ENCODE measurements at places on chromosomes 4 and X.
A peak's percentile ranks its signal among the peaks of the same experiment; 100 is the strongest.

- no peak for DNase-seq
Measured at GRCh38 chrX:71396576-71396975, 30.4 kb downstream of the TAF1 start.

DNA sequence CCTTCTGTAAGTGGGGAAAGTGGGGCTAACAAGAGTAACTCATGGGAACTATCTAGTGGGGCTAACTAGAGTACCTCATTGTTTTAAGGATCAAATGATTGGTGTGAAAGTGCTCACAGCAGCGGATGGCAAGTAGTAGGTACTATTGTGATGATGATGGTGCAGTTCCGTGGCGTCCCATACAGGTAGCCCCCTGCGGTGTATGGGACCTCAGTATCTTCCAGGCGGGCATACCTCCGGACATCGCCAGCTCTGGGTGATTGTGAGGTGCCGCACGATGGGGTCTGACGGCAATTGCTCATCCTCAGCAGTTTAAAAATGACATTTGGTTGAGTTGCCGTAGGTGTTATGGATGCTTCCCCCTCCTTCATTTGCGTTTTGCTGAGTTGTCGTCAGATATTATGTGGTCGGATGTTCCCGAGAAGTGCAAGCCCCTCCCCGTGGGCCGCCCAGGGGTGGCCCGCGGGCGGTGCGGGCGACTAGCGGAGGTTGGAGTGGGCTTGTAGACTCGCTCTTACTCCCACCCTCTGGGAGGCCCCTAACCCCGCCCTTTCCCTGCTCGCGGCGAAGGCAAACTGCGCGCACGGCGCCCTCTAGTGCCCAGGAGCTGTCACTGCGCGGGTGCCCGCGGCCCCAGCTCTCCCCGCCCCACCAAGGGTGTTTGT is 18.3 kb upstream of the GPR101 start:
- peak; percentile 91 for DNase-seq

GRCh38 chr4:106852426-106852825 is 183.7 kb downstream of the DKK2 start:
- DNase-seq: no peak

- no peak for DNase-seq
Measured at GRCh38 chr4:85030156-85030555, 63.7 kb upstream of the WDFY3 start.

DNA sequence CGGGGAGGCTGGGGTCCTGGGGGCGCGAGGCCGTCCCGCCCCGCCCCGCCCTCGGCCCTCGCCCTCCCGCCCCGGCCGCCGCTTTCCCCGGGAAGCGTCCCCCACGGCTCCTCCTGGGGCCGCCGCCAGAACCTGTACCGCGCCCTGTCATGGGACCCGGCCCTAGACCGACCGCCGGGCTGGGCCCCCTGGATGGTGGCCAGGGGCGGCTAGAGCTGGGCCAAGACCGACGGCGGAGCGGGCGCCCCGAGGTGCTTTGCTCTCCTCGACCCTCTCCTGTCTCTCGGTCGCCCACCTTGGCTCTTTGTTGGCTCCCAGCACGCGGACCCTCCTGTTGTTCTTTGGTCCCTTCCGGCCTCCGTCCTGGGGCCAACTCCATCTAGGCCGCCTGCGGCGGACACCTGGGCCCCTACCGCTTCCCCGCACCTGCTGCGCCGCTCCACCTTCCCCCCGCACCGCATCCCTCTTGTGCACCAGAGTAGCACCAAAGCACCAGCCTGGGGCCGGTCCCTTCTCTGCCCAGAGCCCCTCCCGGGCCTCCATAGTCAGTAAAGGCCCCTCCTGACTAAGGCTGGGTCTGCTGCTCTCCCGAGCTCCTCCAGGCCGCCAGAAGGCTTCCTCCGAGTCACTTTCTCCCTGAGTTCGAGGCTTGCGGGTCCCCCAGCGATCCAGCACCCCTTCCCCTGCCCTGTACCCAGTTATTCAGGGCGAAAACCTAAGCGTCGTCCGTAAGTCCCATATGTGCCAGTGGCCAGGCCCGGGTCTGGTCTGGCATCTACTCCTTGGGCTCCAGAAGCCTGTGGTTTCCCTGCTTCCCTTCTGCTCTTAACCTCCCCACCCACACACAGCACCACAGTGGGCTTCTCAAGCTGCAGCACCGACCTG is 587 bp downstream of the TACC3 start:
- peak; percentile 80 for DNase-seq

DNA sequence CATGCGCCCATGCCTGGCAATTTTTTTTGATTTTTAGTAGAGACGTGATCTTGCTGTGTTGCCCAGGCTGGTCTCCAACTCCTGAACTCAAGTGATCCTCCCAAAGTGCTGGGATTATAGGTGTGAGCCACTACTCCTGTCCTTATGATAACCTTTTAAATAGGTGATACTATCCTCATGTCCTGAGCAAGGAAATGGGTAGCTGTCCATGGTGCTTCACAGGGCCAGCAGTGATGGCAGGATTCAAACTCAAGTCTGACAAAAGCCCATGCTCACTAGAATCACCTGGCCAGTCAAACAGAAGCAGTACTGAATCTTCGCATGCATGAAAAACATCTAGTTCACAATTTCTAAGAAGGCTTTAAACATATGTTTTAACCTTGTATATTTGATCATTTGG is 235.1 kb downstream of the NR3C2 start:
- DNase-seq: no peak

- DNase-seq: no peak
Measured at GRCh38 chr4:128630871-128631270, 178.6 kb upstream of the JADE1 start.

DNA sequence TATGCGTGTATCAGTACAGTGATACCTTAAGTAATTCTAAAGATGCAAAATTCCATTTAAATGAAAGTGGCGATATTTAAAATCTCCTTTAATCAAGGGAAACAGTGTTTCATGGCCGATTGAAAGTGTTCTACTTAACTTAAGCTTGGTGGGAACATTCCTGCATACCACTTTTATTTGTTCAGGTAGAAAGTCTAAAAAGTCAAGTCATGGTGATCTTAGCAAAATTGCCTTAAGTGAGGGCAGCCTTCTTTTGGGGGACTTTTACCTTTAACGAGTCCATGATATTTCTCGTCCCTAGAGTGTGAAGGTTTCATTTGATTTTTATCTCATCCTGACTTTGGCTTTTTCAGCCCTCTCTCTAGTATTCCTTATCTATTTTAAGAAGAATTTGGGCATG is 149.2 kb downstream of the KDM6A start:
- no peak for DNase-seq

DNA sequence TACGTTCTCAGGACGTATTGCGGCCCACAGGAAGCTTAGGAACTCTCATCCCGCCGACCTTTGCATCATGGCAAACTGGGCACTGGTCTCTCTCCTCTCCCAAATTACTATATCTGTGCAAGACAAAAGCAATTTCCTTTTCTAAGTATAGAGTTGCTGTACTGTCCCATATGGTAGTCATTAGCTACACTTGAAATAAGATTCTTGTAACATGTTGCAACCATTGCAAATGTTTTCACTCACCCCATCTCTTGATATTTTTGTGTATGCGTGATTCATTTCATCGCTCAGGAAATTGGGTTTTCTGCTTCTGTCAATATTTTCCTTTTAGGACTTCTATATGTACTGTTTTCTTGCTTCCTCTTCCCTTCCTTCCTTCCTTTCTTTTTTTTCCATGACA is 15.7 kb downstream of the ARMCX6 start:
- DNase-seq: no peak

GRCh38 chr4:152247271-152247975 is 288.5 kb downstream of the FBXW7 start:
- no peak for DNase-seq

- DNase-seq: no peak
Measured at GRCh38 chr4:22003878-22004277, 55.3 kb upstream of the KCNIP4 start.

GRCh38 chr4:57109847-57110639 is at the start of gene IGFBP7:
Gene IGFBP7, minus strand, starts transcription at chr4:57110385. Its CDS starts 34 bp downstream, at chr4:57110351.
- DNase-seq: peak; percentile 86

GRCh38 chr4:787561-787981 is 38.4 kb downstream of the CPLX1 start:
- DNase-seq: peak; percentile 75

DNA sequence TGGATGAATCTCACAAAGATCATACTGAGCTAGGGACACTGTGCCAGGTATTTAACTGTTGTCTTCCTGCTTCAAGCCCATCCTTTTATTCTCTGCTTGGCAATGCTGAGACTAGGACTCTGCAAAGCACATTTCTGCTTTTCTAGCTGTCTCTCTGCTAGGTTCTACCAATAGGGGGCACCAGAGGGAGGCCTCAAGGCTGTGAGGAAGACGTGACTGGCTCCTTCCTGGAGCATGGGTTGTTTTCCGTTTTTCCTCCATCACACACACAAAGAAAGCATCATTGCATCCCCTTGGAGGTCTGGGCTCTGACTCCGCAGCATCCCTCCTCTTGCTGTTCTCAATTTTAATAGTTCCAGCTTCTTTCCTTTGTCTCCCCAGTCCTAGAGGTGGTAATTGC is 10.9 kb upstream of the DCTD start:
- no peak for DNase-seq

- no peak for DNase-seq
Measured at GRCh38 chr4:188297873-188298272, 158.6 kb downstream of the TRIML1 start.

DNA sequence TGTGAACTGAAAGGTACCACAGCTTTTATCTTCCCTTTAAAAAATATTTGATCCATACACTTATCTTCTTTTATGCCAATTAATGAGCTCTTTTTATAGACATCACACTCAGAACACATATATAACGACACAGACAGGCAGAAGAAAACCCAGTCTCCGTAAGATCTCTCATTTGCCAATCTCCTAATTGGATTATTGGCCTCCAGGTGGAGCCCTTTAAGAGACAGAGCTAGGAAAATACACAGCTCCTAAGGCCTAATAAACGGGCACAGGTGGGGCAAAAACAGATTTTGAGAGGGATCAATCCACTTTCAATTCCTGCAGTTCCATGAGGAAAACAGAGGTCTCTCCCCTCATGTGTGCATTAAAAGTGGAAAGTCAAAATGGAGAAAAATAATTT is 1495.4 kb downstream of the RPA4 start:
- no peak for DNase-seq

DNA sequence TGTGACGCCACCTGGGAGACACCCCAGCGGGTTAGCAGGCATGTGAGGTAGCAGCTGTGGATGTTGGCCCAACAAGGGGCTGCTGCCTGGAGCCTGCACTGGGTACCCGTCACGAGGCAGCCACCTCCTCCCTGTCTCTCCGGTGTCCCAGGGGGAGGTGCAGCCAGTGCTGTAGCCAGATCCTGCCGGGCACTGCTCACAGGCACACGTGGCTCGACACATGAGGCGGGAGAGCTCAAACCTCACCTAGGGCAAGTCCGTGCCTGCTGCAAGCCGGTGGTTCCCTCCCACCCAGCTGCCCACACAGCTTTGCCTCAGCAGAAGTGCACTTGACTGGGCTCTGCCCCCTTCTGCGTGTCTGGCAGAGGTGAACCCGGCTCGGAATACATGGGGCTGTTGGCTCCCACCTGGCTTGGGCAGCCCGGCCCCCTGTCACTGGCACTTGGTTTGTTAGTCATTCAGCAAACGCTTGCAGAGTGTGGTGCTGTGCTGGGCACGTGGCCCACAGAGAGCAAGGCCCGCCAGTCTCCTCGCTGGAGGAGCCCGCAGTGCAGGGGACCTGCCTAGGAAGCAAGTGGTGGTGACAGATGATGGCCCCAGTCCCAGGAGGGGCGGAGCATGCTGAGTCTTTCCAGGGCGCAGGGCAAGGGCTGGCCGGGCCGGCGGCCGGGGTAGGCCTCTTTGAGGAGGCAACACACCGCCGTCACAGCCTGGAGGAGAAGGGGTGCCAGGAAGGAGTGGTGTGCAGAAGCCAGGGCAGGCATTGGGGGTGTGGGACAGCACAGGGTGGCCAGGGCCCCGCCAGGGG is 10.1 kb upstream of the SH3TC1 start:
- no peak for DNase-seq

- no peak for DNase-seq
Measured at GRCh38 chr4:56727150-56727549, 46.1 kb upstream of the HOPX start.

- no peak for DNase-seq
Measured at GRCh38 chrX:136525738-136526606, 6.0 kb upstream of the VGLL1 start.

- no peak for DNase-seq
Measured at GRCh38 chr4:124737619-124738018, 25.1 kb upstream of the ANKRD50 start.

DNA sequence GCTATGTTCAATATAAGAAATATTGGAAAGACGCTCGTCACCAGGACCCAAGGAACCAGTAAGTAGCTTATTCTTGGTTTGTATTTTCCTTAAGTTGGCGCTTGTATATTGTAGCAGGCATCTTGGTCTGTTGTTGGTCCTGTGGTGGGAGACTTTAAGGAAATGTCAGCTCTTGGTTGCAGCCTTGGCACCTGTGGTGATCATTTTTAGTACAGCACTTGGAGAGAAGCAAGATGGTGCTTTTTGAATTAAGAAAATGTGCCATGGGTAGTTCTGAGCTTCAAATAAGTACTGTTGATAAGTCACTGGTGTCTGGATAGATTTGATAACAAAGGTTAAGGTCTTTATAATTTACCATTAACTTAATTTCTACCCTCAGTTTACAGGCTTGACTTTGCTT is 1.1 kb downstream of the RPS3A start:
- no peak for DNase-seq

- no peak for DNase-seq
Measured at GRCh38 chr4:23874536-23874901, 15.3 kb downstream of the PPARGC1A start.

- DNase-seq: no peak
Measured at GRCh38 chrX:154797006-154797405, 8.3 kb downstream of the MPP1 start.

DNA sequence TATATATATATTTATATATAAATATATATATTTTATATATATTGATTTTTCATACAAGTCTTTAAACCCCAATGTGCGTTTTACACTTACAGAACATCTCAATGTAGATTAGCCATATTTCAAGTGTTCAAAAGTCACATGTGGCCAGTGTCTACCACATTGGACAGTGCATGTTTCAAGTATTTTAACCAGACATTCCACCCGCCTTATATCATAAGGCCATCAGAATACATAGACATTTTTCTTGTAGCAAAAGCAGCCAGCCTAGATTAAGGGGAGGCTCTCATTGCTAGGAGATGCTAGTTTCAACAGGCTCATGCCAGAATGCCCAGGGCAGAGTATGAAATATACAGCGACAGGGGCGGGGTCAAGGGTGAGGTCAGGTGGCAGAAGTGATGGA is 202.0 kb downstream of the NR3C2 start:
- DNase-seq: no peak

- DNase-seq: no peak
Measured at GRCh38 chrX:15465896-15466651, 27.1 kb downstream of the PIR start.

- DNase-seq: no peak
Measured at GRCh38 chr4:124060261-124060918, 652.1 kb downstream of the ANKRD50 start.

- DNase-seq: no peak
Measured at GRCh38 chr4:66927937-66928336, 617.4 kb downstream of the CENPC start.

GRCh38 chr4:77817304-77818072 is 1.7 kb downstream of the CNOT6L start:
- no peak for DNase-seq

GRCh38 chrX:40457406-40457805 is 123.4 kb upstream of the ATP6AP2 start:
- no peak for DNase-seq

GRCh38 chrX:133214301-133214700 is 3.9 kb downstream of the TFDP3 start:
- no peak for DNase-seq

- no peak for DNase-seq
Measured at GRCh38 chrX:69280933-69281332, 115.7 kb upstream of the PJA1 start.

Data from spleen (tissue), 13 donors.